Stimulated activated CD8-positive, alpha-beta memory T cell treated with anti-CD3 and anti-CD28 coated beads, Interleukin-2, amount 100 ng/mL, for 1 hour (primary cell): ENCODE measurements at places on chromosomes 6 and 20.
A peak's percentile ranks its signal among the peaks of the same experiment; 100 is the strongest.

DNA sequence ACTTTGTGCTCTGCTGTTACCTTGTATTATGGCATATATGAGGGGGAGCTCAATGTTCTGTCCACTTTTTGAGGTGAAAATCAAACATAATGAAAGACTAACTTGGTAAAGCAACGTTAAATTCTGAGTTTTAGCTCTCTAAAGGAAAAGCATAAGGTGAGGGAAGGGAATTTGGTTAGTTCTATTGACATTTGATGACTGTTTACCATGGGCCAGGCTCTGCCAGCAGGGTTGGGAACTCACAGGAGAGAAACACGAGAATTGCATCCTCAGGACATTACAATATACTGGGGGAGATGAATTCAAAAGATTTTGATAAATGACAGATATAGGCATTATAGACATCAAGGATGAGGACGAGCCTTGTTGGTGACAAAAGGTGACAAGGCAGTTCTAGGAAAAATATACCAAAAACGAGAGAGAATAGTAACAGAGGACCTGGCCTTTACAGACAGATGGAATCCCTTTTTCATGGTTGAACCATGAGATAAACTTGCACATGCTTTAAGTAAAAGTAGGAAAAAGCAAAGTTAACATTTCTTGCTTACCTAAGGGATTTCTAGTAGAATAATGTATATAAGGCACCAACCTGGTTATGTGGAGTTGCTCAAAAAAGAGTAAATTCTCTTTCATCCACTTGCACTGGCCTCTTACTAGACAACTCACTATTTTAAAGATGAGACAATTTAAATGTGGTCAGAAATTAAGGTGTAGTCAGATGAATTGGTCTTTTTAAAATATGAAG, 191.4 kb downstream of the NKAIN2 start:
- DNase-seq = no peak

DNA sequence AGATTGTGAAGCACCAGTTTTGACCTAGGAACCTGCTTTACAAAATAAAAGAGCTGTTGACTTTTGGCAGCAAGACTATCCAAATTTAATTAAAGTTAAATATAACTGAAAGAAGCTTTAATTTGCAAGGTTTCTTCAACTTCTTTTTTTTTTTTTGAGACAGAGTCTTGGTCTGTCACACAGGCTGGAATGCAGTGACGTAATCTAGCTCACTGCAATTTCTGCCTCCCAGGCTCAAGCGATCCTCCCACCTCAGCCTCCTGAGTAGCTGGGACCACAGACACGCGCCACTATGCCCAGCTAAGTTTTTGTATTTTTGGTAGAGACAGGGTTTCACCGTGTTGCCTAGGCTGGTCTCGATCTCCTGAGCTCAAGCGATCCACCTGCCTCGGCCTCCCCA, 13.7 kb upstream of the CSE1L start:
- DNase-seq = no peak

- DNase-seq = no peak
Observed at GRCh38 chr20:58416835-58417234, 27.8 kb downstream of the VAPB start.

DNA sequence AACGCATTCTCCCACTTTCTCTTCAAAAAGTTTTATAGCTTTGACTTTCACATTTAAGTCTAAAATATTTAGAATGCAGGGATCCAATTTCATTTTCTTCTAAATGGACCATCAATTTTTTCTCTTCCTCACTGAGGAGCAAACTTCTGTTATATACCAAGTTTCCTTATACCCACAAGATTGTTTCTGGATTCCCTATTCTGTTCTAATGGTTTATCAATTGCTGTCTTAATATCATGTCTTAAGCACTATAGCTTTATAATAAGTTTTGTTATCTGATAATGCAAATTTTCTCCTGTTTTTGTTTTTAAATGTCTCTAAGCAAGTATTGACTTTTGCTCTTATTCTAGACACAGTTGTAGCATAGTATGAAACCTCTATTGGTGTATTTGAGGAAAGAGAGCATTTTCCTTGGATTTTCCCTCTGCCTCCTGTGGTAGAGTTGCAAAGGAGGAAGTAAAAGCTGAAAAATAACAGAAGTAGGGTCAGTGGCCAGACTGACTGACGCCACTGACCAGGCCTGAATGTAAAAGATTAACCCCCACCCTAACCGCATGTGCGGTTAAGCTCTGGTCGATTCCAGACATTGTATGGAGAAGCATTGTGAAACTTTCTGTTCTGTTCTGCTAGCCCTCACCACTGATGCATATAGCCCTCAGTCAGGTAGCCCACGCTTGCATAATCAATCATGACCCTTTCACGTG, 40.3 kb downstream of the GPX5 start:
- no peak for DNase-seq

DNA sequence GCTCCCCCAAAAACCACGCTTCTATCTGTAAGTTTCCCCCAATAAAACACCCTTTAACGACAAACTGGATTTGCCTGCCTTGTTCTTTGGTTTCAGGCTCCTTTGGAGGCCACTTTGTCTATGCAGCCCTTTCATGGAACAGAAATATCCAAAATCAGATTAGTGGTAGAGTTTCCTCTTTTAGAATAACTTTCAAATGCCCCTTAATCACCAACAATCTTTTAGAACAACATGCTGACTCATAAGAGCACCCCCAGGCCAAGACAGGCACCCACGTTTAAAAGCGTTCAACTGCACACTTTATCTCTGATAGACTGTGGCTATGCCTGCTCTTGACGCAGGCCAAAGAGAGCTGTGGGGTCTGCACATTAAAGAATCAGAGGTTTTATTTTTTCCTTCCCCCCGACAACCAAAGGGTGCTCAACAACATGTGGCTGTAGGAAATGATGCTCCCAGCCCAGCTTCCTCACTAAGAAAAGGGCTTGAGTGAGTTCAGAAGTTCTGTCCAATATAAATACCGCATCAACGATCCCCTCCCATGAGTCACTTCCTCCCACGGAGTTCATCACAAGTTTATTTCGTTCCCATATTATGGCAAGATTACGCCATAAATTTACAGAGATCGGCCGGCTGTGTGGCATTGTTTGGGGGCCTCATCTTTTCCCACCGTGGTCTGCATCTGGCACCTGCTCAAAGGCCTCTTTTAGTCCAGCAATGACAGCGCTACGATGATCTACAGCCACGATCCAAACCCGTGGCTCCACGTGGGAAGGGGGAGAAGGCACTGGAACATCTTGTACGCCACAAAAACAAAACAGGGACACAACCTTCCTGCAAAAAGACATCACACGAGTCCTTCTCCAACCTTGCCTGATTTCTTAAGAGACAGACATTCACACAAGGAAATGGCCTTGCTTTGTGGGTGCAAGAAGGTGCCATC, 88.8 kb upstream of the NFATC2 start:
- no peak for DNase-seq

DNA sequence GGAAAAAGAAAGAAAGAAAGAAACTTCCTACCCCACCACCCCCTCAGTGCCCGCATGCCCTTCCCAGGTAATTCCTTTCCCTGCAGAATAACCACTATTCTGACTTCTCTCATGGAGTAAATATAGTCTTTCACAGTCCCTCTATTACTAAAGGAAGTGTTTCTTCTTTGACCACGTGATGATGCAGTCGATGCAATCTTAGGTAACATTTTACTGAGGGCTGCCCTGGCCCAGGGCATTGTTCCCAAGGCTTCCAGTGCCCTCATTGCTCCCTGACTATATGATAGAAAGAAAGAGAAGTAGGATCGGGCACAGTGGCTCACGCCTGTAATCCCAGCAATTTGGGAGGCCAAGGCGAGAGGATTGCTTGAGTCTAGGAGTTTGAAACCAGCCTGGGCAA, 29.1 kb downstream of the ARHGAP40 start:
- DNase-seq = no peak

- no peak for DNase-seq
Observed at GRCh38 chr6:44311767-44312166, 1.4 kb downstream of the AARS2 start.

DNA sequence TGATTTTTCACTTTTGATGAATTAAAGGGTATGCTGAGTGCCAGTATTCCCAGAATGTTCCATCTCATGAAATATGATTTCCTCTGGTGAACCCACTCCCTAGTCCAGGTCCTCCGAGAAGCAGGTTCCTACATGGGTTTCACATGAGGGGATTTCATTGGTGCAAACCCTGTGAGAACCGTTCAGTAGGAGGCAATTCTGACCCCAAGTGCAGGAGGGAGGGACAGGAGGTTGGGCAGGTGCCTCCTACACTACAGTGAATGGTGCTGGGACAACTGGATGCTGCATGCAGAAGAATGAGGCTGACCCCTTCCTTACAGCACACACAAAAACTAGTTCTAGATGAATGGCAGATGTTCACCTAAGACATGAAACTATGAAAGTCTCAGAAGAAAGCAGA, 5.1 kb upstream of the ULBP2 start:
- DNase-seq = no peak

- no peak for DNase-seq
Observed at GRCh38 chr6:43834528-43835155, 64.6 kb downstream of the VEGFA start.

DNA sequence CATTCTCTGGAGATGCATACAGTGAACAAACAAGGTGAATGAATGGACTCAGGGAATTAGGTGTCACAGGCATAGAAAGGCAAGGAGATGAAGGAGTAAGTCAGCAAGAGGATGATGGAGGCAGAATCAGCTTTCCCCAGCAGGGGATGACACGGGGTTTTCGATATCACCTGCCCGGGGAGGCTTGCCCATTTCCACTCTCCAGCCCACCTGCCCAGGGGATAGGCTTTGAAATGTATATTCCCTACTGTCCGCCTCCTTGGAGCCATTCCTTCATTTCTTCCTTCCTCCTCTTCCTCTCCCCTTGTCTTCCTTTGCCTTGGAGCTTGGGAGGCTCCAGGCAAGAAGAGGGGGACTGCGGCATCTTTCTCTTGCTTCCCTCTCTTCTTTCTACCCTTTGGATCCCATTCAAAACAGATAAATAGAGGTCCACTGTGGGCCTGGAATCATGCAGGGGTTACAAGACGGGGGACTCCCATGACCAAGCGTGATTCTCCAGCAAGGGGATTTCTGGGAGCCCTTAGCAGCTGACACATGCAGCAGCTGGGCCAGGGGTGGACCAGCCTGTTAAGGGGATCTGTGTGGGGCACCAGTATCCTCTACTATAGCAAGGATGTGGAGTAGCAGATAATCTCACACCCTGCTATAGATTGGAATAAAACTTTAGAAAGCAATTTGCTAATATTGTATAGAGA, 23.5 kb upstream of the RNF24 start:
- DNase-seq = no peak

DNA sequence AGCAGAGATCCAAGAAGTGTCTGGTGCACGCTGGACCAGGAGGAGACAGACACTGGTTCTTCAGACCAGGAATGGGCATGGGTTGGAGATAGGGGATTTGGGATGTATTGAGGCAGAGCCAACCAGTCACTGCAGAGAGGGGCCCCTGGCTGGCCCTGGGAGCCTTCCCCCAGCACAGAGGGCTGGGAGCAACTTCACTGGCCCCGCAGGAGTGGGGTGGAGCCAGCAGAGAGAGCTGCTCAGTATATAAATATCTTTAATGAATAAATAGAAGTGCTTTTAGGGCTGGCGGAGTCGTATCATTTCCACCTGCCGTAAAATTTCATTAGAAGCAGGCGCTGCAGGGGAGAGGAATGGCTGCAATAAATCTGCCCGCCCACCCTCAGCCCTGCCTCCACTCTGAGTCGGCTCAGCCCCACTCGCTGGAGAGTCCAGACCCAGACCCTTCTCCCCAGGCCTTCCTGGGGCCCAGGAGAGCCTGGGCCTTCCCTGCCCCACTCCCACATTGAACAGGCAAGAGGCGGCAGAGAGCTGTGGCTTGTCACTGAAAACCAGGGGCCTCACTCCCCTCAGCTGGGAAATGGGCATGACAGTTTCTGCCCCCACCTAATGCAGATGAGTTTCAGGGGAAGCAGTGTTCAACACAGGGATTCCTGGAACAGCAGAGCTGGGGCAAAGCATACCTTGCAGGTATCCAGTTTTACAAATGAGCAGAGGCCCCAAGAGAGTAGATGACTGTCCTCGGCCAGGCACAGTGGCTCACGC, 23.9 kb upstream of the VSTM2L start:
- no peak for DNase-seq

DNA sequence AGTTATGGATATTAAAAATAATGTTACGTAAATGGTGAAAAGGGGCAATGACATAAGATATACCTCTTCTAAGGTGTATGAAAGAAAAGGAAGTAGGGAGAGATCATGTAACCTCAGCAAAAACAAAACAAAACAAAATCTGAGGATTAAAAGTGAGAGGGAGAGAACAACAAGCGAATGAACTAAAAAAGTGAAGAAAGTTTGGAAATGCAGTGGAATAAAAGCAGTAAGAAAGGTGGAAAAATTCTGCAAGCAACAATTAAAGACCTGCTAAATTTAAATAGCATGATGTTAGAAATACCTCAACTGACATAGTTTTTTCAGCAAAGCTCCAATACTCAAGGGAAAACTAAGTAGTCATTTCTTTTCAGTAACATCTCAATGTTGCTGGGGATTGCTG, 48.0 kb downstream of the PHIP start:
- DNase-seq = no peak

DNA sequence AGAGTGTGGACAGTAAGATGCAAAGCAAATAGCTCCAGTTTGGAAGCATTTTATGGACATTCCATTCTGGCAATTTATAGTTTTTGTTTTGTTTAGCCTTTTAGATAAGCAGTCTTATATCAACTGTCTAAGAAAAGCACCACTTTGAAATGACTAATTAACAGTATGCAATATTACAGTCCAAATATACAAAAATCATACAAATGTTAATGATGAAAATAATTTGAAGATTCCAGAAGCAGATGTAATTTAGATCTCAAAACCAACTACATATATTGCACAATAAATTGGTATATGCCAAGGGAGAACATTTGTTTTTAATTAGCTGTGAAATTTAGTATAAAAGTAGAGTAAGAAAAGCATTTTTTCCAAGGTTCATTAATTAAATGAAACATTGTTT, 158.8 kb downstream of the KIF6 start:
- DNase-seq = no peak

DNA sequence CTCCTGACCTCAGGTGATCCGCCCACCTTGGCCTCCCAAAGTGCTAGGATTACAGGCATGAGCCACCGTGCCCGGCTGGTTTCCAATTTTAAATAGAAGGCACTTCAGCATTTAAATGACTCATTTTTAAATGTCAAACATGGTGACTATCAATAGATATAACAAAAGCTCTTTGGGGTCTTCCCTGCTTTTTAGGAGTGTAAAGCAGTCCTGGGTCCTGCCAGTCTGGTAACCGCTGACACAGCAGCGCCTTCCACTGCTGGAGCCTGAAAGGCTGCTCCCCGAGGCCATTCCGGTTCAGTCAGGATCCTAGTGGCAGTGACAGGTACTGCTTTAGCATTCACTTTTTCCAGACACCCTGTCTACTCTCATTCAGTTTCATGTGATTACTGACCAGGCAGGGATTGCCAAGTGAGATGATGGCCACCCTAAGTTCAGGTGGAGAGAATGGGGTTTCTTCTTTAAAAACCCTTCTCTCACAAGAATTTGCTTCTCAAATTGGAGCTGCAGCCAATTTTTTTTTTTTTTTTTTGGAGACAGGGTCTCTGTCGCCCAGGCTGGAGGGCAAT, 5.1 kb downstream of the DIDO1 start:
- peak; percentile 31 for DNase-seq

DNA sequence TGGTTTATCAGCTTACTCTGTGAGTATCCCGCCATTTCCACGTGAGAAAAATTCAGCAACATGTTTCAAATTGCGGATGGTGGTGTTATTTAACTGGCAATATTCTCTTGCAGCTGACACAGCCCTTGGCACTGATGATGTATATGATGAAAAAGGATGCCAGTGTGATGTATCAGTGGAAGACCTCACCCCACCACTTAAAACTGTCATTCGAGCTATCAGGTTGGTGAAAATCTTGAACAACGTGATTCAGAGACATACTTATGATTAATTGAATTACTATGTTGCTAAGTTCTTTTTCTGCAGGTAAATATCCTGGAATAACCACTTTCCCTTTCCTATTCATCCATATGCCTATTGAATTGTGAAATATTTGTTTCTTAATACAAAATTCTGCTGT, 55.7 kb downstream of the KHDC1L start:
- DNase-seq = no peak
